ENCODE measurements at places on chromosomes 2 and 18.

GRCh38 chr18:23938043-23938756, 76.4 kb upstream of the TTC39C start:
- DNase-seq: no peak

GRCh38 chr2:241215421-241215820, 26.9 kb downstream of the ANO7 start:
- no peak for DNase-seq

DNA sequence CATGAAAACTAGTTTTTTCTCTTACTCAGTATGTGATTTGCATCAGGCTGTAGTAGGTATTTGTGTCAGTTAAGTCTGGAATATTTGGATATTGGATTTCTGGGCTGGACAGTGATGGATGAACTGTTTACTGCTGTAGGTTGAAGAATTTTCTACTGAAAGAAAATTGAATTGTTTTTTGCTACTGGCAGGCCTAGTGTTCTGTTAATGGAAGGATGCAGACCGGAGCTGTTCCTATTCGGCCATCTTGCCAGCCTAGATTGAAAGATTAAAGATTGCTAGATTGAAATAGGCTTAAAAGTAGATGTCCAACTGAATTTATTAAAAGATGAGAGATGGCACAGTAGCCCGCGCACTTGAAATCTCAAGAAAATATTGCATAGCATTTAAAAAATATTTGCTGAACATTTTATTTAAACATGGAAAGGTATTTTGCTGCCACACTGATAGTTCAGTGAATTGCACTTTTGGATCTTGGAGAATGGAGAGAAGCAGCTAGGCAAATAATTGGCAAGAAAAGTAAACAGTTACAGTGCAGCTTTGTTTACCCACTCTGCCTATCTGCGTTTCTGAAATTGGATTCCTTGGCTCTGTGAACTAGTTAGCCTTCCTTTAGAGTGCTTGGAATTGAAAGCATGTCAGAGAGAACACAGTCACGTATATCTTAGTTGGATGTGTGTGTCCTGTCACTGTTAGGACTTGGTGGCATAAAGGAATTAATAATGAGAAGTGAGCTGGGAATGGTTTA, 54.1 kb downstream of the EPB41L5 start:
- no peak for DNase-seq

DNA sequence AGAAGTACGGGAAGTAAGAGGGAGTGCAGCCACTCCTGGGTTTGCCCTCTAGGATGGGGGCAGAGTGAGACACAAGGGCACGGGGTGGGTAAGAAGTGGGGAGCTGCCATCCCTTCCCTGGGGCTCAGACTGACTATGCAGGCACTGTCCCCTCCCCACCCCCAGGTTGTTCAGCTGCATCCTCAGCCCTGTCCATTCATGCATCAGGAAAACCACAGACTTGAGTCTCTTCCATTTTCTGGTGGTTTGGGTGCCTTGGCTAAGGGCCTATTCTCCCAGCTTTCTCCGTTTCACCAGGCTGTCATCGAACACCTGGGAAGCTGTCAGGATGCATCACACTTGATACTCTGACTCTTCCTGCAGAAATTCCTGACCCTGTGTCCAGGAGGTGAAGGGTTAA, 111.9 kb downstream of the TFCP2L1 start:
- DNase-seq: no peak

DNA sequence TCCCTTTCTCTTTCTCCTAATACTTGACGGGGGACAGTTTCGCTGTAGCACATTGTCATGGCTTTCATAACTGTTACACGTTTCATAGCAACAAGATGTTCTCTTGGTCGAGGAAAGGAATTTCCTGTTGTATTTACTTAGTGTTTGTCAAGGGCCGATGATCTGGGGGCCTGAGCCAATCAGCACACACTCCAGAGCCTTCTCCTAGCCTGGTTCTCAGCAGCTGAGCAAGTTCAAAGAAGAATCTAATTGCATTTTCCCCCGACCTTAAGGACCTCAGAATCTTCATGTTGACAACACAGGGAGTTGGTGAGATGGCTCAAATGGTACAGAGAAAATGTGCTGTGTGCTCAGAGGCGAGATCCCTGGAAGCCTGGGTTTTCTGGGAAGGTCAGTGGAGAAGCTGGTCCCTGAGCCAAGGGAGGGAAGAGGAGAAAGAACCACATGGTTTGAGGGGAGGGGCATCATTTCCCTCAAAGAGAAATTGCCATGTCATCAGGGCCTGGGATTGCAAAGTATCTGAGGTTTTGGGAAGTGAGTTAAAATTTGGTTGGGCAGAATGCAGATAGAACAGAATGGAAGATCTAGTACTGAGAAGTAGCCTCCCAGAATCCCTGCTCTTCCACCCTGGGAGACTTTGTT, 76.9 kb upstream of the AGAP1 start:
- DNase-seq: no peak

DNA sequence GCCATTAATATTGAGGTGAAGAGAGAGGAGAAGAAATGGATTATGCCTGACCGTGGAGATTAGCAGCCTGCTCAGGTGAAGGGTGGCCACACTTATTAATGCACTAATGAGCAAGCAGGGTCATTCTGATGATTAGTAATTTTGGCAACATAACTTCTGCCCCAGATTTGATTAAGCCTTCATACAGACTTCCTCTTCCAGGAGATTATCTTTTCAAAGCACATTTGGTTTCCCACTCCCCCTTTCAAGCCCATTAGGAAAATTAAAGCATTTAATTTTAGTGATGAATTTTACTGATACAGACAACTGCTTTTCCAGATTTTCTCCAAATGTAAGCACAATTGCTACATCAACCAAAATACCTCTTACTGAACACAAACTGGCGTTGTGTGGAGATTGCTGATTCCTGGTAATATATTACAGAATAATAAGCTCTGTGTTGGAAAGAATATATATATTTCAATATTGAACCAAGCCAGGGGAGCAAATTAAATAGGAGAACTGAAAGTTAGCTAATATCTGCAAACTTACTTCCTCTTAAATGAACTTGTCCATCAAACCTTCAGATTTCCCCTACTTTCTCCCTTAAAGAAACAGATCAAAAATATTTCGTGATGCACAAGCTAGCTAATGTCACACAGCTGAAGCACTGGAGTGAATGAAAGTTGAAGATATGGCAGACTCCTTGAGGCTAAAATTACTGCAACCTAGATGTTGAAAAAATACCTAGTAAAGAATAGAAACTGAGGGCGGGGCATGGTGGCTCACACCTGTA, 140.8 kb downstream of the FAM210A start:
- no peak for DNase-seq

- no peak for DNase-seq
These were observed 312.3 kb upstream of the KCNJ3 start for GRCh38 chr2:154386186-154386585.

DNA sequence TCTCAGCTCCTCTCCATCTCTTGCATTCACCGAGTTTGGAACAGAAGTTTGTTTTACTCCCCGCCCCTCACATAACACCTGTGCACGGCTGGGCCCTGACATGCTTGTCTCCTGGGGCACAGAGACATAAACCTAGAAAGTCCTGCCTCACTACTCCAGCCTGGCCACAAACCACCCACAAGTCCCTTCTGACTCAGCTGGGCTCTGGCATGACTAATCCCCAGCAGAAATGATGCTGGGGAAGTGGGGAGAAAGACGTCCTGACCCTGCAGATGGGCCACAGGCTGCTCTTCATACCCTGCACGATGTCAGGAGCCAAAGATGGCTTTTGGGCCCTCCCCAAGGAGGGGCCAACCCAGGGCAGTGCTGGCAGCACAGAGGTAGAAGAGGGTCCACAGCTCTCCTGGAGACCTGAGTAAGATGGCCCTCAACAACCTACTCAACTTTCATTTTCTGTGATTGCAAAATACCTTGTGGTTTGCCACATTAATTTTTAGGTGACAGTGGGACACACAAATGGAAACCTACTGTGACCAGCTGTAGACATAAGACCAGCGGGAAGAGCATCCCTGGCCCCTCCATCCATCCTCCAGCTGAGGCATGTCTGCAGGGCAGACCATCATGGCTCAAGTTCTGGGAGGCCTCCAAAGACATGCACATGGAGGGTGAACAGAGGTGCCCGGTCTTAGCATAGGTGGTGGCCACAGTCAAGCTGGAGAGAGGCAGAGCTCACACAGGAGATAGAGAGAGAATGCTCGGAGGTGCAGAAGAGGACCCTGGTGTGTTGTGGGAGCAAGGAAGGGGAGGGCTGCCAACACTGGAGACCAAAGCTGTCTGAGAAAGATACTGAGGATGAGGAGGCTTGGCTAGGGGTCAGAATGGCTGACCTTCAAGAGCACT, 40.0 kb downstream of the DNMT3A start:
- DNase-seq: no peak

DNA sequence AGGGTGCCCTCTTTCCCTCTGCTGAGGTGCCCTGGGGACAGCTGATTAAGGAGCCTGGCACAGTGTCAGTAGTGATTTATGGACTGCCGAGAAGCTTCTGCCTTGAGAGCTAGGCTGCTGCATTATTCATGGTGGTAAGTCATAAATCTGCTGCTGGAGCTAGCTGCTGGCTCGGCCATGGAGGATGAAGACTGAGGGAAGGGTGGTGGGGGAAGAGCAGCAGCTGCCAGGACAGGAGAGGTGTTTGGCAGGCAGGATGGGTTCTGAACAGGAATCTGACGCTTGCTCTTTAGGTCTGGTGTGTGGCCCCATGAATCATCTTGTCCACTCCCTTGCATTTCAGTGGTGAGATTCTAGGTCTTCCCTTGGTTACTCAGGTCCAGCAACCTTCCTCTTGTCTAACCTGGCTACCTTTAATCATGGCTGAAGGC, 296.3 kb downstream of the DYSF start:
- DNase-seq: no peak

DNA sequence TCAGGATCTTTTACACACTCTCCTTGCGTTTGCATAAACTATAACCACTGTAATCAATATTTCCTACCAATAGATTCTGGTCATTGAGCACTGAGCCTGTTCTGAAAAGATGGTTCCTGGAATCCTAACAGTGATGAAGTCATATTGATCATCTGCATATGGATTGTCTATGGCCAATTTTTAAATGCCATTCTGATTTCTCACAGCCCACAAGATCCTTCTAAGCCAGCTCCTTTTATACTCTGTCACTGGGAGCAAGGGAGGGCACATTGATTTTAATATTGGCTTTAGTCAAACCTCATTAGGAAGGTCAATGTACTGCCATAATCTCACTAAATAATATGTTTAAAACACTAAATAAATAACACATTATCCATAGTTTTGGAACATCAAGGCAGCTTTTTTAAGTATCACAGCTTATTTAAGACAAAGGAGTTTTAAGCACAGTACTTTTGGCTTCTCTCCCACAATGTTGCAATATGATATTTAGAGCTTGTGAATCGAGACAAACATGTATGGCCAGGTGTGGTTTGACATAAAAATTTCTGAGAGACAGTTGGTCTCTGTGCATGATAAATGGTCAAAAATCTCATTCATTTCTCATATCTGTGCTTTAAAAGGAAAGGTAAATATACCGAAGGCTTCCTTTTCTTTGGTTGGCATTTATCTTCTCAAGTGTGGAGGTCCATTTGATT, 267.3 kb downstream of the MTX2 start:
- DNase-seq: no peak

GRCh38 chr2:235037604-235038166, 85.9 kb downstream of the SH3BP4 start:
- no peak for DNase-seq

GRCh38 chr18:57906852-57907251, 103.7 kb upstream of the ATP8B1 start:
- DNase-seq: no peak

GRCh38 chr2:195388028-195388427, 269.0 kb upstream of the SLC39A10 start:
- DNase-seq: no peak

DNA sequence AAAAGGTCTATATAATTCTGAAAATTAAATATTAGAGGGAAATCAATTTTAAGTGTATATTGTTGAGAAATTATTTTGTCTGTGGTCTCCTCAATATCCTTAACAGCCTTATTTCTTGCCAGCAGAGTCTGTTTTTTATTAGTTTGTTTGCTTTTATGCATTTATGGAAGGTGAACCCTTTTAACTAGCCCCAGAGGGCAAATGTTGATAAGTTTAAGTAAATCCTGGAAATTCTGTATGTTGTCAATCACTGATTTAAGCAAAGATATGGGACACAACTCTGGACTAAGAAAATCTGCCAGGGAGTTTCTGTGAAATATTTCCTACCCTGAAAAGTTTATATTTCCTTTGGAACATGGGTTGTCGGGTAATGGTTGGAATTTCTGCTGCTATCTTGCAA, 339.5 kb upstream of the COL3A1 start:
- DNase-seq: no peak

GRCh38 chr18:44601447-44601846, 79.2 kb upstream of the SETBP1 start:
- DNase-seq: no peak

- DNase-seq: no peak
These were observed 44.0 kb upstream of the UBE2F start for GRCh38 chr2:237922641-237923361.

DNA sequence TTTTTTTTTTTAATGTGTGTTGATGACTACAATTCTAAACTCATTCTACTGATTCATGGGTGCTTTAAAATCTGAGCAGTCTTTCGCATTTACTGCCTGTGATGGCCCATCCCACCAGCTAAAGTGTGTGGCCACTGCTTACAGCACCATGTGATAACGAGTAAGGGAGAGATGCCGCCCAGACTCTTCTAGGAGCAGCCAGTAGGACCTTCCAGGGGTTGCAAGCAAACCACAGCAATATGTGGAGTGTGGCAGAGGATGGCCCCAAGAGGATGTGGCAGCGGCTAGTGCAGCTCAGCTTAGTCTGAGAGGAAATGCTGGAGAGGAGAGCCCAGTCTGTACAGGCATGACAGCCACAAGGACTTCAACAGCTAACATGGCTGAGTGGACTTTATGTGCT, 14.9 kb downstream of the IL1B start:
- no peak for DNase-seq

DNA sequence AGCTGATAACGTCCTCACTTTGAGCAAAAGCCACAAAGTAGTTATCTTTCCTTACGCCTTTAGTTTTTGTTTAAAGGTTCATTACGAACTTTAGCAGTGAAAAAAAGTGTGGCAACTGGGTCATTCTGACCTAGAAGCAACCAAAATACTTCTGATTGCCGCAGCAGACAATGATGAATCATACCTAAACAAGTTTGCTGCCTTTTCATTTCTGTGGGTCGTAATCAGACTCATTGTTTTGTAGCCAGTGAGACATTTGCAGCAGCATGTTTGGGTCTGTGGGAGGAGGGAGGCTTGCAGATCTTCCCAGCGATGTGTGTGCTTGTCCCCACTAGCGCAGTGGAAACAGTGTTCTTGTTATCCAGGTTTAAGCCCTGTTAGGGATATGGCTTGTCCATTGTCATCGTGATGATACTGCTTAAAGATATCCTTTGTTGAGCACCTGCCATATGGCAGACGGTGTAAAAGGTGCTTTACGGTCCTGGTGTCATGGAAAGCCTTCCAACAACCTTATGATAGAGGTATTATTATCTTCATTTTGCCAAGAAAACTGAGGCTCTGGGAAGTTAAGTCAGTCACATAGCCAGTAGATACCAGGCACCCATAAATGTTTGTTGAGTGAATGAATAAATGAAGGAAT, 1.3 kb upstream of the GREB1 start:
- DNase-seq: no peak

DNA sequence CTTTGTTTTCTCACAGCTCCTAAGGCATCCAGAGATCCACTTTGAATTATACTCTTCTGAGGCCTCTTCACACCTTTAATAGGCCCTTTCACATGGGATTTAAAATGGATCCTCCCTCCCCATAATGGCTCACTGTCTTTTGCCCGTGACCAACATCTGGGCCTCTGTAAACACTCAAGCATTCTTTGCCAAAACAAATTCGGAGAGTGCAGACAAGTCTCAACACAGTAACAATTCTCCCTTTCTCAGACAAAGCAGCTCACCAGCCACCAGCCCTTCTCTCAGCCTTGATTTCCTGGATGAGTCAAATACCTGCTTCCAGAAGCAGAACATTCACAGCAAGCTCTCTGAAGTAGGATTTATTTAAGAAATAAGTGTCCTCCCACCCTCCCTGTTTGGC, 14.0 kb upstream of the IMP4 start:
- no peak for DNase-seq
